ENCODE measurements at places on chromosomes 6 and 20. TPM values are rescaled to one million over a fixed set of nuclear protein-coding genes. Genes with fewer than 3 reads are reported as not detected.

DNA sequence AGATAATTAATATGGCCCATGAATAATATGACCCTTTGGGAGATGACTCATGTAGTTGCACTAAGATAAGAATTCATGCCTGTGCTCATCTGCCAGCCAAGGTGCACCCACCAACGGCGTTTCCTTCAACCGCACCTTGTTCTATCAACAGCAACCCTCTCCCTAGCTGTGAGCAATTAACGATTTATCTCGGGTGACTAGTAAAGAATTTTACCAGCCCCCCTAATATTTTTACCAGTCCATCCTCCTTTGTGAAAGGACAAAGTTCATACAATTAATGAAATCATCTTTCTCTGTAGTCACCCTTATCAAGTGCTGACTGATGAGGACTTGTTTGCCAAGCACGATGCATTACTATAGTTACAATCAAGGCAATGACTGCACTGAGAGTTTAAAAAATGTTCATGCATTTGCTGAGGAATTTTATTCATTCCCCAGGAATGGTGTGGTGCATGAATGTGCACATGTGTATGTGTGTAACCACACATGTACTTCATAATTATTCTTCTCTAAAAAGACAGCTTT, 118.7 kb downstream of the SMOC2 start:
- H3K27ac ChIP-seq, result no peak overlapping the region
- H3K4me3 ChIP-seq, result no peak overlapping the region
- no peak for DNase-seq
- no peaks in the 10 kb centered on the region for H3K36me3 ChIP-seq

- H3K27me3 ChIP-seq, result no peaks in the 10 kb centered on the region
- peaks cover 13% of the 10 kb centered on the region for H3K4me1 ChIP-seq
- H3K27ac ChIP-seq, result no peak overlapping the region
Observed at GRCh38 chr6:7236306-7237209, 76.4 kb downstream of the SSR1 start.

DNA sequence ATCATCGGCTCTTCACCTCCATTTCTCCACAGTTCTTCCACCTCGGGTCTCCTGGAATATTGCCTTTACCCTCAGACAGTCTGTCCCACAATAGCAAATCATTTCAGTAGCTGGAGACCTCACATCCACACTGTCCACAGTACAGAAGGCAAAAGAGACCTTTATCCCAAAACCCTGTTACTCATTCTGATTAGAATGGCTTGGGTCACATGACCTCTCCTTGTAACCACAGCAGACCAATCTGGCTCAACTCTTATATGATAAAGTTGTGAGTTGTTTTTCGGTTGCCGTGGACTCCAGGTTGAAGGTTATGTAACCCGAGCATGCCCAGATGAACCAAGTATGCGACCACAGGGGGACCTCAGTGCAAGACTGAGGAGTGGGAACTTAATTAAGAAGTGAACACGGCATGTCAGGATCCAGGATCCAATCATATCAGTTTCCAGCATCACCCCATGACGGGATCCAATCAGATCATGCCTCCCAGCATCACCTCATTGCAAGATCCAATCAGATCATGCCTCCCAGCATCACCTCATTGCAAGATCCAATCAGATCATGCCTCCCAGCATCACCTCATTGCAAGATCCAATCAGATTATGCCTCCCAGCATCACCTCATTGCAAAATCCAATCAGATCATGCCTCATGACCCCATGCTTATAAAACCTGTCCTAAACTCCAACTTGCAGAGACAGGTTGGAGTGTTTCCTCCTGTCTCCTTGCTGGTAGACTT, 68.7 kb downstream of the LY86 start:
- peaks cover 8% of the 10 kb centered on the region for H3K36me3 ChIP-seq
- H3K4me1 ChIP-seq, result peaks cover 89% of the 10 kb centered on the region
- no peaks in the 10 kb centered on the region for H3K27me3 ChIP-seq

- DNase-seq, result no peak
- no peaks in the 10 kb centered on the region for H3K4me1 ChIP-seq
- H3K36me3 ChIP-seq, result no peaks in the 10 kb centered on the region
- H3K27me3 ChIP-seq, result no peaks in the 10 kb centered on the region
- H3K4me3 ChIP-seq, result no peak overlapping the region
Observed at GRCh38 chr6:1952740-1953360, 292.6 kb downstream of the GMDS start.

GRCh38 chr20:14431568-14431967, 94.2 kb upstream of the FLRT3 start:
- H3K27me3 ChIP-seq, result no peaks in the 10 kb centered on the region
- no peak overlapping the region for H3K27ac ChIP-seq
- H3K4me3 ChIP-seq, result no peak overlapping the region
- no peak for DNase-seq
- H3K4me1 ChIP-seq, result no peaks in the 10 kb centered on the region

Gene RARS2
- 22.7 TPM for total RNA-seq

DNA sequence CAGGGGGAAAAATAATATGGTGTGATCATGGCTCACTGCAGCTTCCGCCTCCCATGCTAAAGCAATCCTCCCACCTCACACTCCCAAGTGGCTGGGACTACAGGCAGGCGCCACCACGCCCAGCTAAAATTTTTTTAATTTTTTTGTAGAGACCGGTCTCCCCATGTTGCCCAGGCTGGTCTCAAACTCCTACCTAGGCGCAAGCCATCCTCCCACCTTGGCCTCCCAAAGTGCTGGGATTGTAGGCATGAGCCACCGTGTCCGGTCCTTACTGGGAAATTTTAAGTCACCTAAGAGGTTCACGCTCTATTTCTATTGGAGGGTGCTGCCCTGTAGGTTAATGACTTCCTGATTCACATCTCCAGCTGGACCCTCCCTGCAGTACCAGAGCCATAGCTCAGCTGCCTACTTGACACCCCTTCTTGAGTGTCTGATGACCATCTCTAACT, 626 bp upstream of the CDK5RAP1 start:
- H3K36me3 ChIP-seq, result peaks cover 6% of the 10 kb centered on the region
- peak overlapping the region; percentile 99 for H3K4me3 ChIP-seq
- DNase-seq, result peak; percentile 63
- H3K27ac ChIP-seq, result peak overlapping the region; percentile 80

Gene CEP250
- 46.8 TPM for total RNA-seq

DNA sequence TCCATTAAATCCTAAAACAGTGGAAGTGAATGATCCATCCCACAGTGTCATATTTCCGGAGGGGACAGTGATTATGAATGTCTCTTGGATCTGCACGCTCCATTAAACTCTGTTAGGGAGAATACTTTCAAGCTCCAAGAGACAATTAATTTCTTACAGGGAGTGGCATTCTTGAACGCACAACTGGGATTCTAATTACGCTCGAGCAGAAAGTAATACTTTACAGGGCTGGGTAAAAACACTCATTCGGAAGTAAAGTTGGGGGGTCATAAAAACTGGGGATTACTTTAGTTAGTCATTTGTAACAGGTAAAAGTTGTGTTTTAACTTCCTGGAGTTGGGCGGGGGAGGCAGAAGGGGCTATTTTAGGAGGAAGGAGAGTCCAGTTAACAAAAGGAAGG, 151.8 kb downstream of the ZFP64 start:
- no peaks in the 10 kb centered on the region for H3K4me1 ChIP-seq
- no peak overlapping the region for H3K27ac ChIP-seq
- no peak for DNase-seq

DNA sequence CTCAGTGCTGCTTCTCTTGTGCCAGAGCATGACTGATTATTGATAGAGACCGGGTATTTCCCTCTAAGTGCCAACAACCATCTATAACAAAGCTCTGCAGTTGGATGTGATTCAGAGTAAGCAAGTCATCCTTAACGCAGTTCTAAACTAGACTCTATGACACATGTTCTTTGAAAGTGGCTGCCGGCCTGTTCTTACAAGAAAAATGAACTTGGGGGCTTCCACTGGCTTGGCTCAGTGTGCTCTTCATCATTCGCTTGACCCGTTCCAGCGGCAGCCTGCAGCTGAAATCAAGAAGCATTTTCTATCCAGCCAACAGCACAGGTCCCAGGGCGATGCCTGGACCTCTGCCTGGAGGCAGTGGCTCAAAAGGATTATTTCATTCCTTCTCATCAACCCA, 29.8 kb downstream of the GFOD1 start:
- no peaks in the 10 kb centered on the region for H3K27me3 ChIP-seq
- H3K4me1 ChIP-seq, result peaks cover 57% of the 10 kb centered on the region
- no peak overlapping the region for H3K27ac ChIP-seq

- DNase-seq, result no peak
- H3K4me3 ChIP-seq, result no peak overlapping the region
- no peak overlapping the region for H3K27ac ChIP-seq
- H3K27me3 ChIP-seq, result peaks cover 16% of the 10 kb centered on the region
- H3K36me3 ChIP-seq, result no peaks in the 10 kb centered on the region
Observed at GRCh38 chr6:139479433-139480222, 105.2 kb upstream of the CITED2 start.

DNA sequence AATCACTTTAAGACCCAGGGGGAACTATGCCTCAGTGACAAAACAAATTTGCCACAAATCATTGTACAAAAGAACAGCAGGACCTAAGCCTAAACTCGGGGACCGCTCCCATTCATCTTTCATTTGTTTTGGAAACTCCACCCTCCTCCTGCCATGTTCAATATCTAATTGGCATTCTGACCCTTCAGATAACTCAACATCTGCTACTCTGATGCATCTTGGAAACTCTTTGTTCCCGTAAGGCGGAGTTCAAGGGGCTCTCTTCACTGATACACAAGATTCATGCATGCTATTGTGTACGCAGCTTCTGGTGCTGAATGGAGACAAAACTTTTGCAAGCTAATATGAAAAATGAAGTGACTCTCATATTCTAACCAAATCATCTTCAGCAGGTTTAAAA, 187.6 kb downstream of the ZFP64 start:
- H3K27ac ChIP-seq, result no peak overlapping the region
- peaks cover 19% of the 10 kb centered on the region for H3K27me3 ChIP-seq
- no peak for DNase-seq
- no peak overlapping the region for H3K4me3 ChIP-seq
- no peaks in the 10 kb centered on the region for H3K36me3 ChIP-seq

Gene C20orf141
- not detected for total RNA-seq

Gene PLCB4
- total RNA-seq, result not detected

DNA sequence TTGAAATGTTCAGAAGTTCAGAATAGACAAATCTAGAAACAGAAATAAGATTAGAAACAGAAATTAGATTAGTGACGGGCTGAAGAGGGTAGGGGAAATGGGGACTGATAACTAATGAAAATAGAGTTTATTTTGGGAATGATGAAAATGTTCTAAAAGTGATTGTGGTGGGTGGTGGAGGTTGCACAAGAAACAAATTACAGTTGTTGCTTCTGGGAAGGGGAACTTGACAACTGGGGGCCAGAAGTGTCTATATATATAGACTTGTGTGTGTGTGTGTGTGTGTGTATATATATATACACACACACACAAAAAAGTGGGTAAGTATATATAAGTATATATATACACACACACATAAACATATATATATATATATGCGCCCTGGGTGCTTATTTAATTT, 86.5 kb upstream of the RREB1 start:
- H3K4me3 ChIP-seq, result no peak overlapping the region
- no peaks in the 10 kb centered on the region for H3K4me1 ChIP-seq
- no peak overlapping the region for H3K27ac ChIP-seq
- peaks cover 19% of the 10 kb centered on the region for H3K27me3 ChIP-seq

Gene SDC4
- total RNA-seq, result 185 TPM

- no peaks in the 10 kb centered on the region for H3K27me3 ChIP-seq
- DNase-seq, result no peak
- no peak overlapping the region for H3K27ac ChIP-seq
- H3K4me3 ChIP-seq, result peak overlapping the region; percentile 91
Observed at GRCh38 chr6:134173366-134173725, 120.9 kb upstream of the SLC2A12 start.

Data from activated CD4-positive, alpha-beta T cell treated with anti-CD3 and anti-CD28 coated beads, Interleukin-2, amount 10 ng/mL, durations not matched to agents 24 days and 14 days (primary cell).